Activated CD8-positive, alpha-beta memory T cell treated with anti-CD3 and anti-CD28 coated beads for 4 hours (primary cell): ENCODE measurements at places on chromosomes 11 and 22.

DNA sequence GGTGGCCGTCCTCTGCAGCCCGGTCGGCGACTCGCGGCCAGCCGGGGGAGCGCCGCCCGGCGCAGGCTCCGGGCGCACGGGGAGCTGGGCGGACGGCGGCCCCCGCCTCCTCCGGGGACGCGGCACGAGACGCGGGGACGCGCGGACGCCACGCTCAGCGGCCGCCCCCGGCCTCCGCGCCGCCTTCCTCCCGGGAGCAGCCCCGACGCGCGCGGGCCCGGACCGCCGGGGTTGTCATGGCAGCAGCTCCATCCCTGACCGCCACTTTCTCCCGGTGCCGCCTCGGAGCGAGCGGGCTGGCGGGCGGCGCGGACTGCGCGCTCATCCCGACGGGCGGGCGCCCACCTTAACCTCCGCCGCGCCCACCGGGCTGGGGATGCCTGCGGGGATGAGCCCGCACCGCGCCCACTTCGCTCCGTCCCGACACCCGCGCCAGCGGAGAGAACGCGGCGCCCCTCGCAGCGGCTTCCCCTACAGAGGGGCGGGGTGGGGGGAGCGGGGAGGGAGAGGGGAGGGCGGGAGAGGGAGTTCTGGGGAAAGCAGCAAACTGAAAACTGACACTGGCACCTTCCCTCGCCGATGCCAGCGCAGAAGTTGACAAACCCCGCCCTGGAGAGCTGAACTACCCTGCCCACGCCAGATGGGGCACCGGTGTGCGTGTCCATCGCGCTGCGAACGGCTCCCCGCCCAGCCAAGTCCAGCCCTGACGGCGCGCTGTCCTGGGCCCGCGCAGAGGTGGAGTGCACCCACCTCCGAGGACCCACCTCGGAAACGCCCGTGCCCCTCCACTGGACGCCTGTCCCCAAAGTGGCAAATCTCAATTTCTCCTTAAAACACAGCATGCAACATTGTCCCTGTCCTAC is 588.4 kb downstream of the OPCML start:
- DNase-seq = no peak

DNA sequence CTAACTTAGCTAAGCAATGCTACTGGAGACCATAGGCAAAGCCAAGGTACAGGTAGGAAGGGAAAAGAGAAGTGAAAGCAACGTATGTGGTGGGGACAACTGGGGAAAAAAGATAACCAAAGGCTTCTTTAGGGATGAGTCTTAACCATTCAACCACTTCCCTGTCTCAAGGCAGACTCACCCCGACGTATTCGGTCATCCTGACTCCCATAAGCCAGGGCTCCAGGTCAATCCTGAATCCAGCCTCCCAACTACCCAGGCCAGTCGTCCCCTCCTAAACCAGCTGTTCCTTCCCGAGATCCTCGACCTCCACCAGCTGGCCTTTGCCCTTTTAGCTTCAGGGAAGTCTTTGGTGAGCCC is 330 bp downstream of the ACP2 start:
- DNase-seq = no peak

DNA sequence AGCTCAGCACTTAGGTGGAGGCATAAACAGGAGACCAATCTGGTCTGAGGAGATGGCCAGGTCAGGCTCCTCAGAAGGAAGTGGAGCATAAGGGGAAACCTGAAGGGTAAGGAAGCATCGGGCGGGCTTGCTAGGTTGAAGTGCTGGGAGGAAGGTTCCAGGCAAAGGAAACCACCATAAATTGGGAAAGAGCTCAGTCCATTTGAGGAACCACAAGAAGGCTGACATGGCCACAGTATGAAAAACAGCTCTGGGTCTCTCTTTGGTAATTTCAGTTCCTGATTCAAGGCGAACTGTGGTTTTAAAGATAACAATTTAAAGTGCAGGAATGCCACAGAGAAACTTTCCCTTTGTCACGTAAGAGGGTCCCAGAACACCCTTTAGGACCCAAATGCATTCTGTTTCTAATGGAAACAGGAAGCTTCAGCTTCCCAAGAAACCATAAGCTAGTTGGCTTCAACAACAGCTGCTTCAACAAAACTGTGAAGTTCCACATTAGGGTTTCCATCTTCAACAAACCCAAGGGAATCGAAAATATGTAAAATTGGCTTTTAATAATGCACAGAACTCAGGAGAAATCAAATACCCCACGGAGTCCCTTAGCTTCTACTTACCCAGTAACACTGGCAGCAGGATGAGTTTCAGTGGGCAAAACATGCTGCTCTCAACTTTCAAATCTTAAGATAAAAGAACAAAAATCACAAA is 10.4 kb downstream of the JAML start:
- no peak for DNase-seq

- no peak for DNase-seq
These were observed 2.0 kb downstream of the ARHGAP32 start for GRCh38 chr11:129190087-129190486.

DNA sequence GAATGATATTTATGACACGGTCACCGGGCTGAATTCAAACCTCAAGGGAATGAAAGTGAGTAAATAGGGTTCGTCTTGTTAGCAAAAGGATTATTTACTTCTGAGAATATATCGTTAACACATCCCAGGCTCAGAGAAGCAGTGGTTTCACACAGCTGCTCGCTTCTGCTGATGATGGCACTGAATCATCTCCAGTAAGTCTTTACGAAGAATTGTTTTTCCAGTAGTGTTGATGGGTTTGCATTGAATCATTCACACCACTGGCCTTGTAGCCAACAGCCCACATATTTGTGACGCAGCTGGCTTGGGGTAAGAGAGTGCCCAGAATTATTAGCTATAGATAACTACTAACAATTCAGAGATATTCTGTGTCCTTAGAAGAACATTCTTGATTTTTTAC is 236.3 kb downstream of the CADM1 start:
- no peak for DNase-seq

GRCh38 chr22:21573293-21573734 is 5.8 kb downstream of the UBE2L3 start:
- no peak for DNase-seq

DNA sequence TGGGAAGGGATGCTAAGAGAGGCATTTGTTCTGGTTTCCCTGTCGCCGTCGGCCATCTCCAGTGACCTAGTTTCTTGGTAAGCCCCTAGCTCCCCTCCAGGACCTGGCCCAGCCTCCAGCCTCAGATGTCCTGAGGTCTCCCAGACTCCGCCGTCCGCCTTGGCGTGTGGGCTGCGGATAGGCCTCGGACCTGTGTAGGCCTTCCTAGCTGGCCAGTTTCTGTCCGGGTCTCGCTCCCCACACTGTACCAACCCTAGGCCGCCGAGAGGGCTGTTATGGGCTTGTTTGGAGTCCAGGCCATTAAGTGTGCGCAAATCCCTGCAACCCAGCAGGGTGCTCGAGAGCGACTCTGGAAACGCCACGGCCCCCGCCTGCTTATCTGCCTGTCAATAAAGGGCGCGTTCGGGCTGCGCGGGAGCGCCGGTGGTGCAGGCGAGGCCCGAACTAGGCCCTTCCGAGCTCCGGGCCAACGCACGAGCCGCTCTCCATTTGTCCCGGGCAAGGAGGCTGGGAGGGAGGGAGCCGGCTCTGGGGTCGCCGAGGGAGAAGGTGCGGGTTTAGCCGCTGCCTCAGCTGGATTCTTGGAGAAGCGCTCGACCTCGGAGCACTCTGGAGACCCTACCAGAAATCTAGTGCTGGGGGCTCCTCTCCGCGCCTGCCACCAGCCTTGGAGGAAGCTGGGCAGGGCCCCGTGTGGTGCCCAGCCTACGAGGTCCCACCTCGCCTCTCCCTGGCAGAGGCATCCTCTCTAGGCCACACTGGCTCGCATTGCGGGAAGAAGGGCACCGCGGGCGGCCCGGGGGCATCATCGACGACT is 8.7 kb upstream of the PAX6 start:
- DNase-seq = no peak

DNA sequence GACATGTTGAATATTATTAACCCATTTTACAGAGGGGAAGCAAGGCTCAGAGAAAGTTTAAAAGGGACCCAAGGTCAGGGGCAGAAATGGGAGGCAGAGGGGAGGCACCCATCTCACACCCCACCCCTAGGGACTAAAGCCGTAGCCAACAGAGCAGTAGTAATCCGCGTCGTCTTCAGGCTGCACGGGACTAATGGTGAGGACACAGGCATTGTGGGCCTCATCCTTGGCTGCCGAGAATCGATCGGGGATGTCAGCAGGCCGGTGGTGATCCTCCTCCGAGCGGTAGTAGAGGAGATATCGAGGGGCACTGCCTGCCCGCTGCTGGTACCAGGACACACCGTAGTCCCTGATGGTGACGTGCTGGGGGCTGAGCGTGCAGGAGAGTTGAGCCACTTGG is 1.5 kb downstream of the VPREB3 start:
- DNase-seq = no peak

GRCh38 chr11:124724979-124725718 is 14.6 kb upstream of the NRGN start:
- DNase-seq = no peak

DNA sequence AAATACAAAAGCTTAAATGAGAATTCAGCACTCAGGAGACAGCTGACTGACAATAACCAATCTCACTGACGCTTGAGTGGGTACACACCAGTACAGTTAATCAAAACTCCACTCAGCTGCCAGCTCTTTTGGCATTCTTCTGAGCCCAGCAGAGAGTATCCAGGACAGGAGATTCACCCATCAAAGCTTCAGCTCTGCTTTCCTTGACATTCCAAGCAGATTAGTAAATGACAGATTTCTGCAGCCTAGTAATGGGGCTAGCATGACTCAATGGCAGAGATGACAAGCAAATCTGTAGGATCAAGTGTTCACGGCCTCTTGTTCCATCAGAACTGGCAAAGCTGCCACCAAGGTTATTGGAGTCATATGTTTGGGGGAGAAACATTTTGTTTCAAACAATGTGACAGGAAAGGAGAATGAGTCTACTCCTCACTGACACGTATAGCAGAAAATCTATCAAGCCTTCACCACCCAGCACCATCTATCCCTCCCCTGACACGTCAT is 420.0 kb downstream of the DYNC2H1 start:
- DNase-seq = no peak

DNA sequence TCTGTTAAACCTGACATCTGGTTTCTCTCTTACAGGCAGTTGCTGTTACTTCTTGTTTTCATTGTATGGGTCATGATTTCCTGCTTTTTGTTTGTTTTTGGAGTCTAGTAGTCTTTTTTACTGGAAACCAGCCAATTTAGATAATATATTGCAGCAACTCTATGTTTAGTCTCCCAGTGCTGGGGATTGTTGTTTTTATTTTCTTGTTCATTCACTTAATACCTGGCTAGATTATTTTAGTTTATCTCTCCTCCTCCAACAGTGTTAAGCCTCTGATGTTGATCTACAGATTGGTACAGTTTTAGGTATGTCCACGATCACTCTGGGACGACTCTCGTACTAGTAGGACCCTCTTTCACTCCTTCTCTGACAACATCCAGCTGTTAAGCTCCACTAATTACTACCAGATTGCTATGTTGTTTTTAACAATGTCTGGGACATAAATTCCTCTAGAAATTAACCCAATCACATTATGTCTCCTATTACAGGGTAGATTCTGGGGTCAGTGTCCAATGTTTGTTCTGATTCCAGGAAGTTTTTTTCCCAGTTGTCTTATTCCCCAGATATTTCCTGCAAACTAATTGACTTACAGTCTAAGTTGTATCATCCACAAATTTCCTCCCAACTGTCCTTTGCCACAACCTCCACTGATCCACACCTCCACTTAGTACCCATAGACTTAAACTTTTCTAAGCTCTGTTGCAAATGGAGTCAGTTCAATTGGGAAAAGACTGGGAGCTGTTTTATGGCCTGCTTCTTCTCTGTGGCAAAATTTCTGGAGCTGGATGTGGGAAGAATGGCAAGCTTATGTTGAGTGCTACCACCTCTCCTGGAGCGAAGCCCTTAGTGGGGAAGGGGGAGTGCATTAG is 1280.6 kb upstream of the CNTN5 start:
- DNase-seq = no peak

- DNase-seq = peak; percentile 36
These were observed 10.2 kb downstream of the PACS1 start for GRCh38 chr11:66080055-66080817.
